ENCODE measurements at places on chromosomes 3 and 15.

DNA sequence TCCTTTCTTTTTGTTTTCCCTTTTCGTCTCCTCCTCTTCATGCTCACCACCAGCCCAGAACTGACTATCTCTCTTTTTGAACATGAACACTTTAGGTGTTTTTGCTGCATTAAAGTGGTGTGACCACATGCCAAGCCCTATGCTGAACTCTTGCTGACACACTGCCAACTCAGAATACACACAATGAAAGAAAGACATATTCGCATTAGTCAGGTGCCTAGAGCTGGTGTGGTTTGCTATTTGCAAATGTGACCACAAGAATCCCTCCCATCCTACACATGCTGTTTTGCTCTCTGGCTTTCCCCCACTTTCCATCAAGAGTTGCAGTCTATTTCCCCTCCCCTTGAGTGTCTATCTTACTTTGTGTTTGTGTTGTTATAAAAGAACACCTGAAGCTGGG is 967.8 kb upstream of the CFAP20DC start:
- DNase-seq = peak; percentile 83

DNA sequence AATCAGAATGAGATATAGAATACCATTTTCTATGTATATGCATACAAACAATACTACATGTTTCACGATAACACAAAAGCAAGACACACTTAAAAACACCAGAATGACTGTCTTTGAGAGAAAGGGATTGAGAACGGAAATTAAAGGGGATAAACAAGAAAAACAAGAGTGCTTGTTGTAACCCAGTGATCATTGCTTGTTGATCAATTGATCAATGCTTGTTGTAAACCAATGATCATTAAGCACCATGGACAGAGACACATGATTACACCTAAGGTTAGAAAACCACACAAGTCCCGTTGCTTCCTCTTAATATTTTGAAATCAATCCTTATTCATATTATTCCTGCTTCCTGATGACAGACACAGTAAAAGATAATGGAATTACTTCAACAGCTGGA is 1.1 kb upstream of the OR4F15 start:
- no peak for DNase-seq

GRCh38 chr3:42122261-42123011 is 31.3 kb downstream of the TRAK1 start:
- DNase-seq = no peak

DNA sequence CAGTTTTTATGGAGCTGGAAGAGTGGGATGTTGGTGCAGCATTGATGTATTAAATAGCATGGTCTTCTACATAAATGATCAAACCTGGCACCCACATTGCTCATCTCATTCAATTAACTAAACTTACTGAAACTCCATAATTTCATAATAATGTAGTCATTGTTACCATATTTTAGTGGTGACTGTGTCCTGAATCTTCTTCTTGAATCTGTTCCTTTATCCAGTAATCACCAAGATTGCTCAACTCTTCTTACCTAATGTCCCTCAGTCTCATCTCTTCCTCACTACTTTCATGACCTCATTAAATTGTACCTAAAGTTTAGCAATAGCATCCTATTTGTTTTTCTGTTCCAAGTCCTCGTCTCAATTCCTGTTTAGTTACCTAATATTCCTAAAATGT is 69.8 kb downstream of the FGF7 start:
- DNase-seq = peak; percentile 13

DNA sequence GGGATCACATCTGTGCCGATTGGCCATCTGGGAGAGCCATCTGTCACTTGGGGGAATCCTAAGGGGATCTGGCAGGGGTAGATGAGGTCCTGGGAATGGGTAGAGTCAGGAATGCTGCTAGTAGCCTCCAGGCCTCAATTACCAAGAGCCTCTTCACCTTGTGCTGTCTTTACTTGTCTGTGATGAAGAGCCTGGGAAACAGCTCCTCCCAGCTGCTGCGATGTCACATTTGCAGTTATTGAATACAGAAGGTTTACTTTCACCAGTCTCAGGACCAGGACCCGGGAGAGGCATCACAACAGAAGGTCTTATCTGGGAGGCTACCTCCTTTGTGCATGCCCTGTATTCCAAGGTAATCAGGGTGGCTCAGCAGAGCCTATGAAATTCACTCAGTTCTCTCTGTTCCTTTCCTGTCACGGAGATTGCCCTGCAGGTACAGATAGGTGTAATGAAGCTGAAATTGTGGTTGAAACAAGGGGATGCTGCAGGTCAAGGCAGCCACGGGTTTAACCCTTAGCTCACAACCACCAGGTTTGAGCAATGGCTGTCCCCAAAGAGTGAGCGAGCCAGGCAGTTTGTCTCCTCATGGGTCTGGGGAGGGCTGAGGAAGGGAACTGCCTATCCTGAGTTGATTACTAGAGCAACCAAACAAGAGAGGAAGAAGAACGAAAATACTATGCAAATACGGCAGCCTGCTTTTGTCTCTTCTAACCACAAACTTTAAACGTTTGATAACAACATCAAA is 298.9 kb upstream of the RORA start:
- no peak for DNase-seq

DNA sequence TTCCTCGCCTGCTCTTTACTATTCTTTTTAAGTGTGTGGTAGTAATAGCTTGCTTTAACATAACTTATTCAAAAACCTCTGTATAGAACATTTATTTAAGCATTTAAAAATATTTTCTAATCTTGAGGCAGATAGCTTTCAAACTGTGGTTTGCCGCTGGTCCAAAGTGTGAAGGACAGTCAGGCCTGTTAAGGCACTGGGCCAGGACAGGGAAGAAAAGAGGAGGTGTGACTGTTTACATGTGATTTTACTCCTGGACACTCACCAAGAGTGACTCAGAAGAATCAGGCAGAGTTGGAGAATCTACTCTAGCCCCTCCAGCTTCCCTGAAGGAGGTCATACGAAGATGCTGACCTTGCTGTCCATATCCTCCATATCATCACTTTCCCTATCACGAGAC is 44.7 kb downstream of the CEP152 start:
- DNase-seq = peak; percentile 38

DNA sequence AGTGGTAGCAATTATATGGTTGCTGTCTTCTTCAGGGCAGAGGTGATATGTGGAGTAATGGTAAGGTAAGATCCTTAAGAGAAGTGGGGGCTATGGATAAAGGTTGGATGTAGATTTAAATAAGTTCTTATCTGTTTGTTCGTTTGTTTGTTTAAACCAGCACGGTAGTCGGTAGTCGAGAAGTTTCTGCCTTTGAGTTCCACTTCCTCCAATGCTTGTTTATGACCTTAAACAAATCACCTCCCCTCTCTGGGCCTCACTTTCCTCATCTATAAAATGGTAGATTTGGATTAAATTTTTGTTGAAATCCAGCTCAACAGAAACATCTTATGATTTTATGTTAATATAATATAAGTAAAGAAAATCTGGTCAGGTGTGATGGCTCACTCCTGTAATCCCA is 11.8 kb downstream of the DAPK2 start:
- no peak for DNase-seq

GRCh38 chr3:21752749-21753347 is 1.8 kb upstream of the ZNF385D start:
- DNase-seq = peak; percentile 51

DNA sequence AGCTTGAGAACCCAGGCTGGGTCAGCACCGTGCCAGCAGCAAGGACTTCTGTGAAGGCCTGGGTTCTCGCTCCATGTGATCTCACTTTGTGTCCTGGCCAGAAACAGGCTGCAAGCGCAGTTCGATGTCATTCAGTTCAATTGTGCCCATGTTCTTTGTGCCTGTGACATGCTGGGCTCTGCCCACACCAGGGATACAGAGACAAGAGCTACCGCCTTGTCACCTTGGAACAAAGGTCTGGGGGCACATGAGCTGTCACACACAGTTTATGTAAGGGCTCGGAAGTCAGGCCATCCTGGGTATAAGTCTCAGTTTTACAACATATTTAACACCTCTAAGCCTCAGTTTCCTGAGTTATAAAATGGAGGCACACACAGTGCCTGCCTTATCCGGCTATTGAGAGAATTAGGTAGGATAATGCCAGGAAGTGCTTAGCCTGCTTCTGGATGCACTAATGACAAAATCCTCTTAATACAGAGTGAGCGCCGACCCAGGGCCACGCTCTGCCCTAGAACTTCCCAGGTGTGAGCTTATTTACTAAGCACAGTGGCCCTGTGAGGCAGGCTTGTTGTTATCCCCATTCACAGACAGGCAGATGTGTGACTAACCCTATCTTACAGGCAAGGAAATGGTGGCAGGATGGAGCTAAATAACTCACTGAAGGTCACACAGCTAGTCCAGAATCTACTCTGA is 50.4 kb upstream of the LIMD1 start:
- DNase-seq = no peak
